ENCODE measurements at places on chromosomes 4 and X.

GRCh38 chr4:11149612-11150259, 279.0 kb downstream of the HS3ST1 start:
- DNase-seq: no peak

DNA sequence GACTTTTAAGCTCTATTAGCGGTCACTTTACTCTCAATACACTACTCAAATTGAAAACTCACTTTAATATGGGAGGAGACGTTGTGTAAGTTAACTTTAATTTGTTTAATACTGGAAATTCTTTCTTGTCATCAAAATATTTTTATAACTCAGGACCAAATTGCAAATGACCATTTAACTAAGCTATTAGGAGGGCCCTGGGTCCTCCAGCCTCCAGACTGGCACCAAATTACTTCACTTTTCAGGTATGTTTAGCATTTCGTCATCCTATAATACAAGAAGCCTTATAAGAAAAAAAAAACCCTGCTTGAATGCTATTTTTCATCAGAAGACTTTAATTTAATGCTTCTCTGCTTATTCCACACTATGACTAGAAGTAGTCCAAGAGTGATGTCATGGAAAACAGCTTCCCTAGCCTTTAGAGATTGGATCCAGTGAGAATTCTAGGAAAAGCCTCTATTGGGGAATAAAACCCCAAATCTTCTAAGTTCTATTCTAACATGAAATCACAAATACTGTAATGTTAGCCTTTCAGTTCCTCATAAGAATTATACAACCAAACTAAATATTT, 6.6 kb downstream of the KLHL15 start:
- no peak for DNase-seq

GRCh38 chr4:33737726-33738125, 2506.6 kb downstream of the ARAP2 start:
- DNase-seq: no peak

GRCh38 chr4:85399270-85399669, 75.7 kb upstream of the ARHGAP24 start:
- DNase-seq: no peak

- DNase-seq: no peak
Measured at GRCh38 chrX:151359931-151360871, 36.8 kb upstream of the VMA21 start.

DNA sequence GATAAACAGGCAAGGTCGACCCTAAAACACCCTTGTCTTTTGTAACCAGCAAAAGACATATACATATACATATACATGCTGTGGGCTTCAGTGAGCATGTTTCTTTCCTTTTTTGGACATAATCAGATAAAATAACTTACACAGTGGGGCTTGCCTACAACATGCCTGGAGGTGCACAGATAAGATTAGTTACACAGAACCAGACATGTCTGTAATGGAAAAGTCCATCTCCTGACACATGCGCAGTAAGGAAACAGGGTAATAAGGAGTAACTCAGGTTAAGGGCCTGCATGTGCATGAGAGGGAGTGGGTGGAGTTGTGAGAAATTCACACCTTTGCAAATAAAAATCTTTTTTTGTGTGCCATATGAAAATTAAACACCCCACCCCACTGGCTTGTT, 3.4 kb downstream of the UGT2A1 start:
- DNase-seq: no peak

DNA sequence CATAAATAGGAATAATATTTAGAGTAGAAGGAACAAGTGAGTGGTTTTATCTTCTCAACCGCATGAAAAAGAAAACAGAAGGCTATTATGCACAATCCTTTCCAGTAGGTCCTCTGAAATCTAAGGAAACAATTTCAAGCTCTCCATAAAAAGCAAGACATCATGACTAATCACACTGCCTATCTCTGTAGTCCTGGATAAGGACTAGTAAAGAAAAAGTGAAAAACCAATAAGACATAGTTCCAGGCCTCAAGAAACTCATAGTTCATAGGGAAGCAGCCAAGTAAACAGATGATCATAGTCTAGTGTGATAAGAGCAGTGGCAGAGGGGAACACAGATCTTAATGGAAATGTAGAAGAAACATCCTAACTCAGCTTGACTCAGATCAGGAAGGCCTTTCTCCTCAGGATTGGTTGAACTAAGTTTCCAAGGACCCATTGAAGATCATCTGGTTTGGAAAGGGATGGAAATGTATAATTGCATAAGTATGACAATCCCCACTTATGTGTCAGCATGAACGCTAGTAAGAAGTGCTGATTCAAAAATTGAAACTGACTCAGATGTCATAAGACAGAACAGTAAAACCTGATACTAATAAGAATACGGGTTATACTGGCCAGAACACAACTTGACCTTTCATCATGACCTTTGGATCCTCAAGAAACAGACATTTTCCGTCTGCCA, 155.3 kb downstream of the GRIA3 start:
- no peak for DNase-seq

DNA sequence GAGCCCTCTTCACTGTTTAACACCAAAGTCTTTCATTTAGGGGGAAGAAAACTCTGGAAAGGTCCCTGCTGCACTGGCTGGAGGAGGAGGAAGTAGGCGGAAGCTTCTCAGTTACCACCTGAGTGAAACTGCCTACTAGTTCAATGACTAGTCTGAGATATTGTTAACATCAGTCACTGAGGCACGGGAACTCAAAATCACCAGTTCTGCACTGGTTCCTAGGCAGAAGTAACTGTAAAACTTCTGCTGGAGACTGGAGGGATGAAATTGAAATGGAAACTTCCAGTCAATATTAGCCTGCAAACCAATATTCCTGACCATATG, 178.3 kb downstream of the SNCA start:
- no peak for DNase-seq

- DNase-seq: no peak
Measured at GRCh38 chr4:115090483-115091075, 22.8 kb downstream of the NDST4 start.

DNA sequence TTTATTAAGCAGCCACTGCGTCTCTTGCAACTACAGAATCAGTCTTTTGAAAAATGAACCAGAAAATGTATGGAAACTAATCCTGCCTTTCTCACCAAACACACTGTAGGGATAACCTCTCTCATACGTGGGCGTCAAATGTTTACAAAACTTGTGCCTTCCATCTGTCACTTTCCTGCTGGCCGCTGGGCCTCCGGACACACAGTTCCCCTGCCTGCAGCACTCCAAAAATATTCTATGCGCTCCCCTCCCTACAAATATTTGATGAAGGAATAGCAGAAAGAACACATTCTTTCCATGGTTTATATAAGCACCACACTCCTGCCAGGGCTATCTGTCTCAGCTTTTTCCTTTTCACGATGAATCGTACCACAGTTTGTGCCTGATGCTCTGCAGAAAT, 14.9 kb upstream of the CYTL1 start:
- DNase-seq: no peak

GRCh38 chrX:16028576-16028975, 94.8 kb upstream of the GRPR start:
- DNase-seq: no peak

- DNase-seq: no peak
Measured at GRCh38 chr4:182699795-182700194, 217.4 kb downstream of the DCTD start.

- DNase-seq: no peak
Measured at GRCh38 chr4:146191766-146192458, 16.4 kb downstream of the LSM6 start.

- DNase-seq: no peak
Measured at GRCh38 chrX:57871463-57871862, 38.8 kb downstream of the ZXDA start.

GRCh38 chr4:168491563-168491962, 5.3 kb upstream of the PALLD start:
- no peak for DNase-seq

GRCh38 chr4:171924746-171925376, 111.7 kb downstream of the GALNTL6 start:
- no peak for DNase-seq

DNA sequence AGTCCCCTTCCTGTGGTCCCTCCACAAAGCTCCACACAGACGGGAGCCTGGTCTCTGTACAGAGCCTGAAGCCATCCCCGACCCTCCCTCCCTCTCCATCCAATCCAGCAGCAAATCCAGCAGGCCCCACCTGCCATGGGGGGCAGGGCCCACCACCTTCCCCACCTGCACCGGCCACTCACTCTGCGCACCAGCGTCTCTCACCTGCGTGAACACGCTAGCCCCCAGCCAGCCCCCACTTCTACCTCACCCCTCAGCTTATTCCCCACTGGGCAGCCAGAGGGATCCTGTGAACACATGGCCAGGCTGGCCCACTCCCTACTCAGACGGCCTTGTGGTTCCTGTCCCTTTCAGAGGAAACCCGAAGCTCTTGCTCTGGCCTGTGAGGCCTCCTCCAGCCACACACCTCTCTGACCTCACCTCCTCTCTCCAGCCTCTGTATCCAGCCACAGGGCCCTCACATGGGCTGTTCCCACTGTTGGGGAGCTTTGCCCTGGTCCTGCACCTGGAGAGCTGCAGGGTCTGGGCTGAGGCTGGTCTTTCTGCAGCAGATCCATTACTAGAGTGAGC, 70.9 kb downstream of the WFS1 start:
- no peak for DNase-seq

- no peak for DNase-seq
Measured at GRCh38 chrX:132955690-132956089, 2.7 kb downstream of the HS6ST2 start.

DNA sequence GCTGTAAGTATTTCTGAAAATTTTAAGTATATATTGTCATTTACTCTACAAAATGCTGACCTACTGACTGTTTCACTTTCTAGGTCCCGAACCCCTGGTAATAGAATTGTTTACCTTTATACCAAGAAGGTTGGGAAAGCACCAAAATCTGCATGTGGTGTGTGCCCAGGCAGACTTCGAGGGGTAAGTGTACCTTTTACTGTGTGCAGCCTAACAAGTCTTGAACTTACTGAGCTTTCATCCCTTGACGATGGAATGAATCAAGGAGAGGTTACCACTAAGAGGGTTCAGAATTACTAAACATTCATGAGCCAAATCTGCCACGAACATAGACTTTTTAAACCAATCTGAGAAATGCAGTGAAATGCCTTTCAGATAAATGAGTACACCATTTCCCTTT, 1.6 kb downstream of the RPL34 start:
- DNase-seq: no peak

- DNase-seq: no peak
Measured at GRCh38 chr4:137599734-137600133, 67.4 kb upstream of the PCDH18 start.

DNA sequence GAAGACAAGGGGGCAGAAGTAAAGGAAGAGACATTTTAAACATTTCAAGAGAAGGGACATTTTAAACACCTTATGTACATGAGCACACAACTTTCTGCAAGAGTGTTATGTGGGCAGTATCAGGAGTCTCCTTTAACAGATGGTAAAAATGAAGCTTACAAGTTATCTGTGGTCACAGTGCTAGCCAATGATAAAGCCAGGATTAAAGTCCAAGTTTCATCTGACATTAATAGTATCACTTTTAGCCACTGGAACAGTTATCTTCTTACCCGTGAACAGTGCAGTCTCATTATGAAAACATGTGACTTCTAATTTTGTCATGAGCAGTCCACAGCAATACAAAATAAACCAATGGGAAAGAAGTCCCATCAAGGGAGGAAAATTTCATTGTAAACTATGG, 627.9 kb upstream of the AGA start:
- DNase-seq: no peak

GRCh38 chrX:48616576-48616975, 19.3 kb downstream of the WDR13 start:
- DNase-seq: no peak

- DNase-seq: no peak
Measured at GRCh38 chr4:10020871-10021652, at the start of gene SLC2A9. SLC2A9 (minus strand) TSS chr4:10021497; CDS start chr4:10021429, 68 bp downstream.

- DNase-seq: no peak
Measured at GRCh38 chrX:40931921-40932320, 153.3 kb upstream of the USP9X start.

GRCh38 chrX:19740744-19741143, 146.7 kb downstream of the SH3KBP1 start:
- no peak for DNase-seq

GRCh38 chr4:142402900-142403299, 443.2 kb downstream of the INPP4B start:
- DNase-seq: no peak

- DNase-seq: no peak
Measured at GRCh38 chrX:17237146-17237545, 137.9 kb upstream of the NHS start.

DNA sequence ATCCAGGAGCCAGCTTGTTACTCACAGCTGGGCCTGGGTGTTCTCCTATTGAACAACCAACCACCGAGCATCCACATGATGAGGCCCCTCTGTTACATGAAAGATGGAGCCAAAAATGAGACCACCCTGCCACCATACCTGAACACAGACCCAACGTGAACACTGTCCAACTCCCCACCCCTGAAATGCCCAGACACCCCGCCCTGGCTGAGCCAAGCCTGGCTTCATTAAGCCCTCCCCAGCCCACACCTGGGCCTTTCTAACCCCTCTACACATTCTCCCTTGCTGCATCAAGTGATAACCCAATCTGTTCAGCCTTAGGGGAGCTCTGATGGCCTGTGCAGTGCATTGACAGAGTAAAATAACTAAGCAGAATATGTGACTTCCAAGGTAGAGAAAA, 80.7 kb downstream of the EVC start:
- DNase-seq: no peak

GRCh38 chrX:72020788-72021187, 110.1 kb downstream of the NHSL2 start:
- DNase-seq: no peak

- DNase-seq: no peak
Measured at GRCh38 chr4:40995850-40996249, 218.5 kb downstream of the APBB2 start.

- DNase-seq: no peak
Measured at GRCh38 chr4:117770269-117771102, 263.8 kb upstream of the NDST3 start.

GRCh38 chrX:107766470-107767150, 9.0 kb downstream of the TSC22D3 start:
- no peak for DNase-seq

DNA sequence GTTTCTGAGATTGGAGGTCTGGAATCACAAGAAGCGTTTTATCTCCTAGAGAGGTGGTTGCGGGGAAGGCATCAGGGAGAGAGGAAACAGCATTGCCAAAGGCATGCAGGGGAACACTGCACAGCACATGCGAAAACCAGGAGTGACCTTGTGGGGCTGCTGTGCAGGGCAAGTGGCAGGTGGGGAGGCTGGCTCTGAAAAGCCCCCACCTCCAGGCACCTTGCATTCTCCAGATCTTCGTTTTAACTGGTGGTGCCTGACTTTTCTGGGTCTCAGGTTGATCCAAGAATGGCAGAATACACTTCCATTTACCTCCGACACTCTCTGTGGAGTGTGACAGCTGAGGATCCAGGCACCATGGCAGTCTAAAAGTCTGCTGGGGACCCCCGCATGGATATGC, 209.4 kb upstream of the LEF1 start:
- no peak for DNase-seq

GRCh38 chr4:67687636-67688035, 13.3 kb downstream of the UBA6 start:
- DNase-seq: no peak

DNA sequence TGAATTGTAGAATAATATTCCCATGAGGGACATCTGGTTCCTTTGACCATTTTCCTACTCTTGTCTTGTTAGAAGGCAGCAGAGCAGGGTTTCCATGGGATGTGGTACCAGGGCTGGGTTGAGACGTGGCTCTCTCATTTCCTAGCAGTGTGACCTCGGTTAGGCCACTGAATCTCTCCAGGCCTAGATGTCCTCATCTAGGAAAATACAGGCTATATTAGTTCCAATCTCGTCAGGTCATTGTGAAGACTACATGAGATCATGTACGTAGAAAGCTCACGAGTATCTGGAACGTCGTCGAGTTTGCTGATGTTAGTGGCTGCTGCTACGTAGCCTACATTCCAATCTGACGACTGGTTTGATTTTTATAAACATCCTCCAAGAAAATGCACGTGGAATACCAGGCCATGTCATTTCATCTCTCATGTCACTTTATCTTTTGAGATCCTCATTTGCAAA, 278.2 kb upstream of the GATB start:
- no peak for DNase-seq
